ENCODE measurements at places on chromosomes 16 and 17. TPM values are rescaled to one million over a fixed set of nuclear protein-coding genes. Genes with fewer than 3 reads are reported as not detected.

Gene HS3ST4
- not detected for total RNA-seq

Gene RPL26
- 3,939 TPM for total RNA-seq

Gene TEX14
- total RNA-seq, result 0.11 TPM

Gene HIGD1B
- total RNA-seq, result not detected

Gene CLDN7
- 0.97 TPM for total RNA-seq

All from A549 treated with CORT108297 at 1 μM for 4 hours (cell line).